ENCODE measurements at places on chromosomes 3 and 15. TPM values are rescaled to one million over a fixed set of nuclear protein-coding genes. Genes with fewer than 3 reads are reported as not detected.

Gene GOLGA8T
- total RNA-seq, result not detected

Gene NCKIPSD
- total RNA-seq, result 55.5 TPM

Gene ONECUT1
- not detected for total RNA-seq

Gene TNFAIP8L3
- total RNA-seq, result 12.4 TPM

Gene CCR8
- total RNA-seq, result not detected

Gene KLHL6
- total RNA-seq, result 15.2 TPM

Gene CADM2
- total RNA-seq, result under 0.01 TPM

Gene STAC
- 14.6 TPM for total RNA-seq

Gene CPN2
- not detected for total RNA-seq

Gene ZBTB20
- total RNA-seq, result 48.9 TPM

Gene PIERCE2
- not detected for total RNA-seq

Gene SCG5
- 0.97 TPM for total RNA-seq

Gene PLAAT1
- 0.46 TPM for total RNA-seq

Gene CCDC54
- total RNA-seq, result not detected

Gene OR4M2
- total RNA-seq, result not detected

Gene NR1I2
- not detected for total RNA-seq

All from upper lobe of left lung (tissue), 6 donors.